Left ventricle myocardium inferior (tissue), 1 donor: ENCODE measurements at places on chromosomes 1 and 21. TPM values are rescaled to one million over a fixed set of nuclear protein-coding genes. Genes with fewer than 3 reads are reported as not detected.

Gene NUF2
- total RNA-seq = 1.0 TPM

DNA sequence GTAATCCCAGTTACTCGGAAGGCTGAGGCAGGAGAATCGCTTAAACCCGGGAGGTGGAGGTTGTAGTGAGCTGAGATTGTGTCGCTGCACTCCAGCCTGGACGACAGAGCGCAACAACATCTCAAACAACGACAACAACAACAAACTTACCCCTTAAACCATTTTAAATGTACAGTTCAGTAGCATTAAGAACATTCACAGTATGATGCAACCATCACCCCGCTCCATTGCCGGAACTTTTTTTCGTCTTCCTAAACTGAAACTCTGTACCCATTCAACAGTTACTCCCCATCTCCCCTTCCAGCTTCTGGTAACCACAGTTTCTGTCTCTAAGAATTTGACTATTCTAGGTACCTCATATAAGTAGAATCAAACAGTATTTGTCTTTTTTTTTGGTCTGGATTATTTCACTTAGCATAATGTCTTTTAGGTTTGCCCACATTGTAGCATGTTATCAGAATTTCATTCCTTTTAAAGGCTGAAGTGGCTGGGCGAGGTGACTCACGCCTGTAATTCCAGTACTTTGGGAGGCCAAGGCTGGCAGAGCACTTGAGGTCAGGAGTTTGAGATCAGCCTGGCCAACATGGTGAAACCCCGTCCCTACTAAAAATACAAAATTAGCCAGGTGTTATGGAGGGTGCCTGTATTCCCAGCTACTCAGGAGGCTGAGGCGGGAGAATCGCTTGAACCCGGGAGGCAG is 19.6 kb downstream of the CA6 start:
- no peak overlapping the region for H3K4me3 ChIP-seq
- DNase-seq = no peak
- no peak overlapping the region for H3K27ac ChIP-seq
- no peaks in the 10 kb centered on the region for H3K27me3 ChIP-seq

Gene BNIPL
- total RNA-seq = 0.47 TPM

GRCh38 chr1:29998686-29999085 is 724.7 kb downstream of the MATN1 start:
- no peak for DNase-seq
- no peaks in the 10 kb centered on the region for H3K36me3 ChIP-seq
- H3K27me3 ChIP-seq = peaks cover 29% of the 10 kb centered on the region

Gene SPOCD1
- total RNA-seq = not detected

GRCh38 chr1:241171991-241172390 is 185.0 kb downstream of the RGS7 start:
- H3K4me3 ChIP-seq = no peak overlapping the region
- no peaks in the 10 kb centered on the region for H3K27me3 ChIP-seq
- no peaks in the 10 kb centered on the region for H3K4me1 ChIP-seq
- no peak for DNase-seq
- no peaks in the 10 kb centered on the region for H3K36me3 ChIP-seq

DNA sequence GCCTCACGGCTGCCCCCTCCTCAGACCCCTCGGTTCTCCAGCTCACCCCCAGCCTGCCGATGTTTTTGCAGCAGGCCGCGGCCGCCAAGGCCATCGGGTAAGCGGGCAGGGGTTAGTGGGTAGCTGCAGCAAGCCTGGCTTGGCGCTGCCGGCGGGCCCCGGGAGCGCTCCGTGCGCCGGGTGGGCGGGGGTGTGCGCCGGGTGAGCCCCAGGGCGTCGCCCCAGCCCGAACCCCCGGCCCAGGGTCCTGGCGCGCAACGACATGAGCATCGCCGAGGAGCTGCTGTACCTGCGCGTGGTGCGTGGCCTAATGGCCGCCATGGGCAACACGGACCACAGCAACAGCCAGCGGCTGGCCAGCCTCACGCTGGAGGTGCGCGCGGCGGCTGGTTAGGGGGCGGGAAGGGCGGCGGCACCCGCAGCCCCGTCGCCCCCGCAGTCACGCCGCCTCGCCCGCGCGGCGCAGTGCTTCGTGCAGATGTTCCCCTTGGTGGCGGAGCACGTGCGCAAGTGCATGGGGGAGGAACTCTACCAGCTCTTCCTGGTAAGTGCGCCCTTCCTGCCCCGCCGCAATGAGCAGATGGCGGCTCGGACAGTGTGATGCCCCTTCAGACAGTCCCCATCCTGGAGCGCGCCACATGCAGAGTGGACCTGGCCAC is 6.5 kb downstream of the RNU5D-1 start:
- peaks cover 2% of the 10 kb centered on the region for H3K4me1 ChIP-seq
- no peak overlapping the region for H3K4me3 ChIP-seq
- H3K27ac ChIP-seq = no peak overlapping the region
- DNase-seq = no peak
- H3K36me3 ChIP-seq = no peaks in the 10 kb centered on the region

- peaks cover 36% of the 10 kb centered on the region for H3K27me3 ChIP-seq
- no peak for DNase-seq
- H3K27ac ChIP-seq = no peak overlapping the region
- H3K4me3 ChIP-seq = no peak overlapping the region
- peaks cover 38% of the 10 kb centered on the region for H3K4me1 ChIP-seq
Observed at GRCh38 chr1:109251277-109252166, 2.2 kb downstream of the CELSR2 start.

GRCh38 chr1:192053531-192053971 is 104.7 kb upstream of the RGS18 start:
- no peaks in the 10 kb centered on the region for H3K36me3 ChIP-seq
- H3K27me3 ChIP-seq = no peaks in the 10 kb centered on the region
- peaks cover 20% of the 10 kb centered on the region for H3K4me1 ChIP-seq

- H3K4me1 ChIP-seq = peaks cover 58% of the 10 kb centered on the region
- no peaks in the 10 kb centered on the region for H3K27me3 ChIP-seq
- peak overlapping the region; percentile 99 for H3K27ac ChIP-seq
- peaks cover 12% of the 10 kb centered on the region for H3K36me3 ChIP-seq
- peak; percentile 76 for DNase-seq
- H3K4me3 ChIP-seq = peak overlapping the region; percentile 94
Observed at GRCh38 chr1:58781541-58782177, 2.2 kb downstream of the JUN start.

DNA sequence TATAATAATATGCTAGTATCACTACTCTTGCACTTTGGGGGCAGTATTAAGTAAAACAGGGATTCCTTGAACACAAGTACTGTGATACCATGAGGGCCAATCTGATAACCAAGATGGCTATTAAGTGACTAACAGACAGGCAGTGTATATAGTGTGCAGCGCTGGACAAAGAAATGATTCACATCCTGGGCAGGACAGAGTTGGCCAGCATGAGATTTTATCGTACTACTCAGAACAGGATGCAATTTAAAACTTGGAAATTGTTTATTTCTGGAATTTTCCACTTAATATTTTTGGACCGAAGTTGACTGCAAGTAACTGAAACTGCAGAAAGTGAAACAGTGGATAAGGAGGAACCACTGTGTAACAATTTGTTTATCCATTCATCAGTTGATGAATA is 74.6 kb downstream of the DNTTIP2 start:
- no peak for DNase-seq
- peak overlapping the region; percentile 7 for H3K4me3 ChIP-seq
- peaks cover 18% of the 10 kb centered on the region for H3K4me1 ChIP-seq
- H3K27me3 ChIP-seq = no peaks in the 10 kb centered on the region

- H3K36me3 ChIP-seq = no peaks in the 10 kb centered on the region
- peaks cover 17% of the 10 kb centered on the region for H3K27me3 ChIP-seq
Observed at GRCh38 chr1:209491496-209491895, 92.0 kb upstream of the CAMK1G start.

GRCh38 chr1:2628933-2629626 is 3.7 kb downstream of the MMEL1 start:
- no peaks in the 10 kb centered on the region for H3K36me3 ChIP-seq
- no peak for DNase-seq
- peaks cover 10% of the 10 kb centered on the region for H3K4me1 ChIP-seq

Gene FCAMR
- not detected for total RNA-seq

Gene CYP4B1
- total RNA-seq = 11.5 TPM

DNA sequence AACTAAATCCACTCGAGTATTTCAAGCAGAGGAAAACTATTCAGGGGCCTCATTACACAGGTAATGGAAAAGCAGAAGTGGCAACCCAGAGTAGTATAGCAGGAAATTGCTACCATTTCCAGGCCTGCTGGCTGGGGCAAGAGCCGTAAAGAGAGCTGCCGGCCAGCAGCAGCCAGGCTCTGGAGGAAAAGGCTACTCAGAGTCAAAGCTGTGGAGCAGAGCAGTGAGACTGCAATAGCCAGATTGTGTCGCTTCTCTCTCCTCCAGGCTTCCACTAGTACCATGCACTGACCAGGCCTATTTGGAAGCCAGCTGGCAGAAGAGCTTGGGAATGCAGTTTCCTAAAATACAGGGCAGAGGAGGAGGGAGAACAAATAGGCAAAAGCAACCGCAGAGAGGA is 155.5 kb downstream of the OMA1 start:
- H3K4me3 ChIP-seq = no peak overlapping the region
- peaks cover 17% of the 10 kb centered on the region for H3K4me1 ChIP-seq
- H3K27me3 ChIP-seq = no peaks in the 10 kb centered on the region

Gene CYP4X1
- total RNA-seq = 2.1 TPM

Gene AZIN2
- total RNA-seq = 2.8 TPM
